ENCODE measurements at places on chromosomes 1 and 21.
A peak's percentile ranks its signal among the peaks of the same experiment; 100 is the strongest.

DNA sequence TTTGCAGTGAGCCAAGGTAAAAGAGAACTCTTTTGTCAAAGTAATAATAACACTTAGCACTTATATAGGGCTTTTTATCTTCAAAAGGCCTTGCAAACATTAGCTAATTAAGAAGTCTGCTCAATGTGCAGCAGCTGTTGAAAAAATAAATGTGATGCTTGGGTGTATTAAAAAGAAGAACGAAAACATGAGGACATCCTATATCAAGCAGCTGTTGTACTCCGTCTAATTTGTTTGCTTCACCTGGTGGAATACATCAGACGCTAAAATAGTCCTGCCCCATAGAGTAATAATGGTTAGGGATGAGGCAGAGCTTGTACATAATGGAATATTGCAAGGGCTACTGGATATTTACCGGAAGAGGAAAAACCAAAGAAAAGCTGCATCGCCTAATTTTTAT is 299.5 kb downstream of the ST6GALNAC3 start:
- no peak for DNase-seq

- DNase-seq: peak; percentile 12
Observed at GRCh38 chr1:160436966-160437365, 36.6 kb downstream of the VANGL2 start.

DNA sequence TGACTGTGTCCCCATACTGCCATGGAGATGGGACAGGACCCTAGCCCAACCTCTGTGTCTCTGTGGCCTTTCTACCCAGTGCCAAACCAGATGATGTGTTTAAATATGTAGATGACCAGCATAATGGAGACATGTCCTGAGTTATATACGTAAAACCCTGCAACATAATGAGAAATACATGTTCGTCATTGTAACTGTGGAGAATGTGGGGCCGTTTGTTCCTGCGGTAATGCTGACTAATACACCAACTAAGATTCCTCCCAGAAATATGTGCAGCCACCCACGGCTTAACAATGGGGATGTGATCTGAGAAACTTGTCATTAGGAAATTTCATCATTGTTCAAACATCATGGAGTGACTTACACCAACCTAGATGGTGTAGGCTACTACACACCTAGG is 71.7 kb upstream of the SIM2 start:
- DNase-seq: peak; percentile 52

- no peak for DNase-seq
Observed at GRCh38 chr1:162609306-162609705, 23.0 kb upstream of the DDR2 start.

- no peak for DNase-seq
Observed at GRCh38 chr1:86751923-86752322, 47.5 kb downstream of the SH3GLB1 start.
